T-helper 9 cell (primary cell): ENCODE measurements at places on chromosomes 6 and 20.

DNA sequence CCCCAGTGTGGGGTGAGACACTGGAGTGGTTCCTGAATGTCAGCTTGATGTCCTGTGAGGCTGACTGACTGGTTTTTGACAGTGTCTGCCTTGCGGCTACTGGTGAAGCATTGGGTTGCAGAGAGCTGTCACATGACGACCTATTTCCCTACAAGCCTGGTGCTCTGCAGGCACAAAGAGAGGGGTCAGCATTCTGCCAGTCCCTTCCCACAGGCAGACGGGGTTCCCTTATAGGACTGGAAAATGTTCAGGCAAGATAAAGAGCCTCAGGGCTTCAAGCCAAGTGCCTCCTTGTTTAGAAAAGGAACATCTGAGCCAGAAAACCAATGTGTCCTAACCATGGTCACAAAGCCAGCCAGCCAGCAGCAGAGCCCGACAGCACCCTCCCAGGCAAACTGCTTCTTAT is 11.0 kb downstream of the LY86 start:
- no peak for DNase-seq

DNA sequence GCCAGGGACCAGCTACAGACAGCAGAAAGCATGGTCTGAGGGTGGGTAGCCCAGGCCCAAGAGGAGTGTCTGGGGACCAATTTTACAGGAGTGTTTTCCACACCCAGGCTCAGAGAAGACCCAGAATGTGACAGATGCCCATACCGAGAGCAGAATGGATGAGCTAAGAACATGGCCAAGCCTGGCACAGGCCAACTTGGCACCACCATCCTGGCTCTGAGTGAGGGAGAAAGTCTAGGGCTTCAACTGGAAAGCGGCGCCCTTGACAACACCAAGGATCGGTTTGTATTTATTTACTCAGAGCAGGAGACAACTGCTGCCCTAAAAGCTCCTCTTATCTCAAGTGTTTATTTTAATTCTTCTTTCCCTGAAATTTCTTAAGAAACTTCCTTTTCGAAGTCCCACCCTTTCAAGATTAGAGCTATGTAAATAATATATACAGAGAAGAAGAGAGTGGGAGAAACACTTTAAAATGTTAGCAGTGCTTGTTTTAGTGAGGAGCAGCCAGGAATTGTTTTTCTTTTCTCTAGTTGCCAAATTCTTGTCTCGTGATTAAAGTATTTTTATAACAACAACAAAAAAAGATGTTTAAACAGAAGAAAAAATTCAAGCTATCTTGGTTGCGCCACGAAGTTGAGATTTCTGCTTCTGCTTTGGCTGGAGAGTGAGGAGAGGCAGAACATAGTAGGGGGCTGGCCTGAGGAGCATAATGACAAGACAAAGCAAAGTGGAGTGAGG is 16.2 kb downstream of the TNXB start:
- DNase-seq, result no peak

- no peak for DNase-seq
Measured at GRCh38 chr20:20780127-20780824, 67.8 kb upstream of the RALGAPA2 start.

GRCh38 chr6:131787766-131788712 is 19.8 kb upstream of the ENPP1 start:
- no peak for DNase-seq

- DNase-seq, result no peak
Measured at GRCh38 chr20:49620364-49621240, 52.7 kb upstream of the PTGIS start.

- DNase-seq, result no peak
Measured at GRCh38 chr6:14470671-14471070, 353.1 kb downstream of the CD83 start.

DNA sequence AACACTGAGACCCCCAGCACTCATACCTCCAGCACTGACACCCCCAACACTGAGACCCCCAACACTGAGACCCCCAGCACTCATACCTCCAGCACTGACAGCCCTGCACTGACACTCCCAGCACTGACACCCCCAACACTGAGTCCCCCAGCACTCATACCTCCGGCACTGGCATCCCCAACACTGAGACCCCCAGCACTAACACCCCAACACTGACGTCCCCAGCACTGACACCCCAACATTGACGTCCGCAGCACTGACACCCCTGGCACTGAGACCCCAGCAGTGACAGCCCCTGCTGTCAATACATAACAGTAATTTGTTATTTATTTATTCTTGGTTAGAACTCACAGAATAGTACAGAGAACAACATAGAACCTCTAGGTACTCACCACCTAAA is 58.0 kb downstream of the ERMARD start:
- DNase-seq, result no peak

DNA sequence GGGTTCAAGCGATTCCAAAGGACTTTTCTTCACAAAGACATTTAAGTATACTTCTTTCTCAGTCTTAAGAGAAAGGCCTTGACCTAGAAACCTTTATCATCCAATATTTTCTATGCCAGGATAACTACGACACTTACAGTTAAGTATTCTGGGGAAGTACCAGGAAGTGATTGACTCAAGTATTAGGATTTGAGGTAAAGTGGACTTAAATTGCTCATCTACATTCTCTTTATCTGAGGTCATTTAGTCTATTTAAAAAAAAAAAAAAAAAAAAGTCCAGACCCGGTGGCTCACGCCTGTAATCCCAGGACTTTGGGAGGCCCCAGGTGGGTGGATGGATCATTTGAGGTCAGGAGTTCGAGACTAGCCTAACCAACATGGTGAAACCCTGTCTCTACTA is 114.7 kb downstream of the ZFAND3 start:
- no peak for DNase-seq

DNA sequence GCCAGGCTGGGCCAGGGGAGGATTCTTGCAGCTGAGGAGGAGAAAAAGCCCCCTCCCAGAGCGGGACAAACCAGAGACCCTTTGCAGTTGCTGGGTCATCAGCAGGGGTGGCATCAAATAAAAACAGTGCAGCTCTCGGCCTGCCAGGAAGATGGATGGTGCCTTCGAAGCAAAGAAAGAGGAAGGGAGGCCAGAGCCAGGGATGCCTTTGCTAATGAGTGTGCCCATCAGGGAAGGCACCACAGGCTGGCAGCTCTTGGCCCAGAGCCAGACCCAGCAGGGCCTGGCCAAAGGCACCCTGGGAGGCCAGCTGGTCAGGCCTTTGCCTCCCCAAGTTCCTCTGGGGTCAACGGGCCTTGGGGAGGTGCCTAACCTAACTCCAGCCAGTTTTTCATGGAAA is 26.3 kb upstream of the ZNF318 start:
- DNase-seq, result no peak

GRCh38 chr6:56280126-56280525 is 32.7 kb upstream of the COL21A1 start:
- DNase-seq, result no peak

GRCh38 chr6:129279343-129280292 is 396.7 kb downstream of the LAMA2 start:
- no peak for DNase-seq

- DNase-seq, result no peak
Measured at GRCh38 chr20:4306206-4306605, 290.8 kb upstream of the RNF24 start.

DNA sequence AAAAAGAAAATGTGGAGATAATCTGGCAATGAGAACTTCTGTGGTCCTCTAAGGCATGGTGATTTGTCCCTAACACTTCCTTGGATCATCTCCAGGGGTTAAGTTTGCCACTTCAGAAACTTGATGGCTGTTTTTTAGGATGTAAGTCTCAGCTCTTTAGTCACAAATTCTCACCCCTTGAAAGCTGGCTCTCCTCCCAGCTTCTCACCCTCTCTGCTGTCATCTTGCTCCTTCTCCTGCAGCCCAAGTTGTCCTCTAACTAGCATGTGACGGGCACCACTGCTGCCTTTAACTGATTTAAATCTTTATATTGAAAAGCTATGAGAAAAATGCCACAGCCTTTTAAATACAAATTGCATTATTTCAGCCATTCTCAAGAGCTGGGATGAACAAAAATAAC is 107.8 kb downstream of the MAP3K5 start:
- DNase-seq, result no peak

GRCh38 chr6:113354204-113354895 is 502.8 kb upstream of the MARCKS start:
- no peak for DNase-seq

- no peak for DNase-seq
Measured at GRCh38 chr6:26372308-26373144, 7.5 kb downstream of the BTN3A2 start.

DNA sequence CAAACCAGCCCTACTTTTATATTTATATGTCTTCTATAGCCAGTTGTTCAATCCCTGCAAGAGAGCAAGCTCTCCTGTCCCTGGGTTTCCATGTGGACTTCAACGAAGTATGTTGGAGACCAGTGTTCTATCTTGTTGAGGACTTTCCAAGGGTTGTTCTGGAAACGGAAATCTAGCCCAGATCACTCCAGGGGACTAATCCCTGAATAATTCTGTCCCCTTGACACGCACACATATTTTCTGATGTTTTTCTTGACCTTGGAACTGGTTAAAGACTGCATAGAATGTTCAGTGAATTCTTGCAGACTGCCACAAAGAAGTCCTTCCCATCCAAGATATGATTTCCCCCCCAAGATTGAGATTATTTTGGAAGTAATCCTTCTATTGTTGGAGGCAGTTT is 9.5 kb upstream of the MYLK2 start:
- no peak for DNase-seq

GRCh38 chr6:91435630-91436029 is 848.8 kb upstream of the MAP3K7 start:
- DNase-seq, result no peak
